Heart left ventricle (tissue), 16 donors: ENCODE measurements at places on chromosomes 12 and 14.

- DNase-seq: no peak
Observed at GRCh38 chr14:33979613-33980276, 28.9 kb upstream of the EGLN3 start.

DNA sequence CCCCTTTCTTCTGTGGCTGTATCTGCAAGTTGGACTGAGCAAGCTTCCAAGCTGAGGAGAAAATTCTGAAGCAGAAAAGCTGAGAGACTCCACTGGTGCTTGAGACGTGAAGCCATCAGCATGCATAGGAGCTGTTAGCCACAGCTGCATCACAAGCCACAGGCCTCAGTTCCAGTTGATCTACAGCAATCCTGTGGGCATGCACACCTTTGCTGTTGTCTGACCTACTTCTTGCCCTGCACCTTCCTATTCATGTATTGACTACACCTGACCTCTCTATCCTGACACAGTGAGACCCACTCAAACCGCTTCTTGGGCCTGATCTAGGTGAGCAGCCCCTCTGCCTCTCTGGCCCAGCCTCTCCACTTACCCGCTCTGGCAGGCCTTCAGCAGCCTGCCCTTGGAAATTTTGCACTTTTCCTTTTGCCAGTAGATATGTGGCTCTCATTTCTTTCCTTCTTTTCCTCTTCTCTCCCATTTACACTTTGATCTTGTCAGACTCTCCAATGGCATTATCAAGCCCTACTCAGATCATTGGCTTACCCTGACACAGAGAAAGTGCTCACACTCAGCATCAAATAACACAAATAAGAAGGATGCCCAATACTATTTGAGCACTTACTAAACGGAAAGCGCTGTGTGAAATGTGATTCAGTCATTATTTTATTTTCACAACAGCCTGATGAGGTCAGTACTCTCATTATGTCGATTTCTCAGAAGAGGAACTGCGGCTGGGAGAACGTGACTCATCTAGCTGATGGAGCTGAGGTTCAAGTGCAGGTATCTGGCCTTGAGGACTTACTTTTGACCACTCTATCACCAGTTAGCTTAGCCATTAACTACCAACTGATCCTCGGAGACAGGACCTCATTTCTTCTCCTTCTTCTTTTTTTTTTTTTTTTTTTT is 21.9 kb upstream of the PTGR2 start:
- no peak for DNase-seq

- no peak for DNase-seq
Observed at GRCh38 chr12:72717036-72717435, 444.9 kb downstream of the TRHDE start.

GRCh38 chr12:47707355-47707754 is 1.5 kb upstream of the RPAP3 start:
- no peak for DNase-seq

DNA sequence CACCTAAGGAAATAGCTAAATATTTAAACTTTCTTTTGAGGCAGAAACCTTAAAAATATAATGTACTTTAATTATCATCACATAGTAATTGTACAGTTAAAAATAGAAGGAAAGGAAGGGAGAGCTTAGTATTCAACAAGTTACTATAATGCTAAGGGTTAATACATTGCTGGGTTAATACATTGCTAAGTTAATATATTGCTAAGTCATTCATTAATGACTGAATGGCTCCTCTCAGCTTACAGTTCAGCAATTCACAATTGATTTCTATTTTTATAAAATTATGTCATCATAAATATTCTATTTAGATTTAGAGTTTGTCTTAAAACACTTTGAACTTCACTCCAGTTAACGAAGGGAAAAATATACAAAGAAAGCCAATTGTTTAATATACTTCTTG is 207.9 kb downstream of the BMP4 start:
- no peak for DNase-seq
